ENCODE measurements at places on chromosomes 12 and 14.

DNA sequence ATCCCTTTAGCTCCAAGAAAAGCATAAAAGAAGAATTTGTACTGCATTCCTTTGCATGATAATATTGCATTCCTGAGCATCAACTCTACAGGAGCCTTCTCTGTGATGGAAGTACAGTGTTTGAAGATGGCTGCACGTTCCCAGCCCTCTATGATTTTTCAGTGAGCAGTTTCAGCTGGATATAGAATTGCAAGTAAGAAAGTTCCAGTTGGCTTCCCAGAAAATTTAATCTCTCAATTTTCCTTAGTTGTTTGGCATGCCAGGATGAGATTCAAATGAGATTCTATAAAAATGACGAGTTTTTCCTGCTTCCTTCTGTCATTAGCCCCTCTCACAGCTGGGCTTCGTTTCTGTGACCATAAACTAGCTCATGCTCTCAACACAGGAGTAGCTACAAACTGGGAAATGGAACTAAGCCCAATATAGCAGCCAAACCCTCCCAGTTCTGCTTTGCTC is 109.9 kb downstream of the TTC8 start:
- no peak for DNase-seq

GRCh38 chr12:93908846-93909567 is 231.8 kb downstream of the CRADD start:
- DNase-seq = no peak

DNA sequence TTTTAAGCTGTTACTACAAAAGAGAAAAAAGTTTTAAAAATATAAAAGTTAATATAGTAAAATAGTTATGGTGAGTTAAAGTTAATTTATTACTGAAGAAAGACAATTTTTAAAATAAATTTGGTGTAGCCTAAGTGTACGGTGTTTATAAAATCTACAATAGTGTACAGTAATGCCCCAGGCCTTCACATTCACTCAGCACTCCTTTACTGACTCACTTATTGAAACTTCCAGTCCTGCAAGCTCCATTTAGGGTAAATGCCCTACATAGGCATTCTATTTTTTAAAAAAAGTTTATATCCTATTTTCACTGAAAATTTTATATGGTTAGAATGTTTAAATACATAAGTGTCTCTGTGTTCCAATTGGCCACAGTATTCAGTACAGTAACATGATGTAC is 769.5 kb upstream of the NOVA1 start:
- DNase-seq = no peak

- no peak for DNase-seq
Observed at GRCh38 chr14:69773571-69774276, 6.8 kb downstream of the SRSF5 start.

- DNase-seq = no peak
Observed at GRCh38 chr12:132686825-132687210, 324 bp downstream of the POLE start.
